ENCODE measurements at places on chromosomes 5 and 9. TPM values are rescaled to one million over a fixed set of nuclear protein-coding genes. Genes with fewer than 3 reads are reported as not detected.

DNA sequence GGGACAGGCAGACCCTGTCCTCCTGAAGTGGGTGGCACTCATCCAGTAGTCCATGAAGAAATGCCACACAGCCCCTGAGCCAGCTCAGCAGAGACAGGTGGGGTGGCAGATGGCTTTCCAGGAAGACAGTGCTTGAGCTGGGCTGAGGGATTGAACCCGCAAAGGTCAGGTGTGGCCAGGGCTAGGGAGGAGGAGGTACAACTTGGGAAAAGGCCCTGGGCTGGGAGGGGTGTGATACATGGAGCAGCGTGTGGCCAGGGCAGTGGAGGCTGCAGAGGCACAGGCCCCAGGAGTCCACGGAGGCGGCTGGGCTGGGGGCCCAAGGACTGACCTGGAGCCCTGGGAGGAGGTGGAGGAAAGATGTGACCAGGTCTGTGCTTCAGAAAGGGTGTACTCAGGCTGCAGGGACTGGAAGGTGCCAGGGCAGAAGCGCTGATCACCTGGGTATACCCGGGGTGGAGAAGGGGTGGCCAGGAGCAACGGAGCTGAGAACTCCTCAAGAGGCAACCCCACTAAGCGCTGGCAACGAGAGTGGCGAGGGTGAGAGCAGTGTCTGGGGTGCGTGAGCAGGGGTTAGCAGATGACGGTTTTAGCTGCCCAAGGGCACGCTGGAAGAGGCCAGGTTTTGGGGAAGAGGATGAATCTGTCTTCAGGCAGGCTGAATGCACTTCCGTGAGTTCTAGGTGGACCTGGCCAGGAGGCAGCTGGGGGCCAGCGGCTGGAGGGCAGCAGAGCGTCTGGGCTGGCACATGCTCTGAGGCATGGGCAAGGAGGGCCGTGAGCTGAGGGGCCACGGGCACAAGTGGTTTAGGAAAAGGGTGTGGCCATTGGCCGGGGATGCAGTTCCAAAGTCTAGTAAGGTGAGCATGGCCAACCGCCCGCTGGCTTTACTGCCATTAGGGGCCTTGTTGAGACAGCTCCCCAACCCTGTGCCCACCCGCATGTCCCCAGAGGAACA, 3.9 kb upstream of the RABL6 start:
- H3K4me1 ChIP-seq = peaks cover 27% of the 10 kb centered on the region
- H3K27me3 ChIP-seq = peaks cover 30% of the 10 kb centered on the region
- no peak overlapping the region for H3K27ac ChIP-seq
- DNase-seq = no peak
- H3K36me3 ChIP-seq = no peaks in the 10 kb centered on the region

DNA sequence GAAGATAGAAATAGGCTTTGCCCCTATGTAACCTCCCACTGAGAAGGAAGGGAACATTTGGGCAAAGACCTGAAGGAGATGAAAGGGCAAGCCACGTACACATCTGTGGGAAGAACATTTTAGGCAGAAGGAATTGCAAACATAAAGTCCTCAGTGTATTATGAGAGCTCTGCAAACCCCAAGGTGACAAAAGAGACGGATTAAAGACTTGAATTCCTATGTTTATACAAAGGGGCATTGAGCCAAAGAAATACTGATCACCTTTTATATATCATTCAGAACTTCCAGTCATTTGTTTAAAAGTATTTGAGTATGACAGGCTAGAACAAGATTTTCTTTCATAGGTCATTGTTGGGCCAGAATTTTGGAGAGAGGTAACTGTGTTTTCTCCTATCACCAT, 90.2 kb upstream of the ATG10 start:
- no peak overlapping the region for H3K27ac ChIP-seq
- H3K4me3 ChIP-seq = no peak overlapping the region
- no peaks in the 10 kb centered on the region for H3K4me1 ChIP-seq
- DNase-seq = no peak

- H3K36me3 ChIP-seq = no peaks in the 10 kb centered on the region
- H3K27ac ChIP-seq = no peak overlapping the region
- H3K4me3 ChIP-seq = no peak overlapping the region
- no peaks in the 10 kb centered on the region for H3K4me1 ChIP-seq
- no peaks in the 10 kb centered on the region for H3K27me3 ChIP-seq
Measured at GRCh38 chr9:25078202-25078601, 532.5 kb upstream of the IZUMO3 start.

GRCh38 chr9:129823542-129823934, 398 bp downstream of the TOR1A start:
- H3K27me3 ChIP-seq = no peaks in the 10 kb centered on the region
- peaks cover 46% of the 10 kb centered on the region for H3K36me3 ChIP-seq
- peak overlapping the region; percentile 79 for H3K27ac ChIP-seq
- no peak for DNase-seq

- H3K36me3 ChIP-seq = no peaks in the 10 kb centered on the region
- H3K4me3 ChIP-seq = no peak overlapping the region
- DNase-seq = no peak
- H3K4me1 ChIP-seq = no peaks in the 10 kb centered on the region
- H3K27me3 ChIP-seq = no peaks in the 10 kb centered on the region
Measured at GRCh38 chr5:125870256-125870655, 553.0 kb upstream of the GRAMD2B start.

DNA sequence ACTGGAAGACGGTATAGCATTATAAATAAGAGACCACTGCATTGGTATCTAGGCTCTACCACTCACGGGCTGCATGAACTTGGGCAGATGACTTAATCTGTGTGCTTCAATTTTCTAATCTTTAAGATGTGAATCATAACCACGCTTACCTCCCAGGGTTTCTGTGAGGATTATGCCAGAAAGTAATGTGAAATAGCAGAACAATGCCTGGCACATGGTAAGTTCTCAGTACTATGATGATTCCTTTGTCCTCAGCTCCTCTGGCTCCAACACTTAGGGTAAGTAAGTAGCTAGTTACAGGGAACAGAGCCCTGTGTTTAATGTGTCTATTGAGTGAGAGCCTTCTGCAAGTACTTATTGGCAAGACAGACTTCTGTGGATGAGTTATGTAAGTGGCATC, 31.1 kb downstream of the POU4F3 start:
- no peaks in the 10 kb centered on the region for H3K4me1 ChIP-seq
- no peak overlapping the region for H3K27ac ChIP-seq
- H3K4me3 ChIP-seq = no peak overlapping the region
- no peak for DNase-seq

DNA sequence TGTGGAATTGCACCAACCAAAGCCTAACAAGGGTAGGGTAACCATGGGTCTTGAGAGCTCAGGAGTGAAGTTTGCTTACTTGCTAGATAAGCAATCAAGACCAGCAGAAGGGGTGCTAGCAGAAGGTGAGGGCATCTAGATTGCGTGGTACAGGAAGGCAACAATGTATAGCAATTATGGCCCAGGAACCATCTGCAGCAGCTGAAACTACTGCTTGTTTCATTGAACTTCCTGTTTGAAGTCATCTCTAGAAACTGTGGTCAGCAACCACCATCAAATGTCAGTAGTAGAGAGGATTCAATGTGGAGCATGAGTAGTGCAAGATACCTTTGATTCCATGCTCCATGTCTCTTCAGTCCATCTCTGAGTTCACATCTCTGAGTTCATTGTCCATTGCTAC, 462.1 kb upstream of the GRAMD2B start:
- H3K27ac ChIP-seq = no peak overlapping the region
- H3K27me3 ChIP-seq = no peaks in the 10 kb centered on the region
- DNase-seq = no peak
- H3K4me1 ChIP-seq = no peaks in the 10 kb centered on the region

GRCh38 chr9:72871685-72872084, 81.2 kb downstream of the ALDH1A1 start:
- H3K27ac ChIP-seq = no peak overlapping the region
- no peak for DNase-seq
- peaks cover 6% of the 10 kb centered on the region for H3K4me1 ChIP-seq
- no peaks in the 10 kb centered on the region for H3K36me3 ChIP-seq

GRCh38 chr5:65061250-65061973, 292.7 kb downstream of the CWC27 start:
- H3K27ac ChIP-seq = no peak overlapping the region
- no peak overlapping the region for H3K4me3 ChIP-seq
- no peaks in the 10 kb centered on the region for H3K27me3 ChIP-seq
- H3K4me1 ChIP-seq = no peaks in the 10 kb centered on the region
- no peak for DNase-seq

Gene CSF2
- total RNA-seq = not detected

Gene ANKRD33B
- total RNA-seq = 23.2 TPM

Gene ENTPD2
- 0.22 TPM for total RNA-seq

Gene ANKRD34B
- not detected for total RNA-seq
